Peyer's patch (tissue), 4 donors: ENCODE measurements at places on chromosomes 3 and 15. TPM values are rescaled to one million over a fixed set of nuclear protein-coding genes. Genes with fewer than 3 reads are reported as not detected.

The CEP19 gene
- 0.67 TPM for total RNA-seq

- H3K4me1 ChIP-seq = no peaks in the 10 kb centered on the region
- no peak for DNase-seq
- H3K27ac ChIP-seq = no peak overlapping the region
Measured at GRCh38 chr3:60742606-60743145, 508.6 kb downstream of the FHIT start.

The CRYGS gene
- total RNA-seq = 4.1 TPM

- H3K27ac ChIP-seq = no peak overlapping the region
- DNase-seq = no peak
- no peaks in the 10 kb centered on the region for H3K4me1 ChIP-seq
- no peaks in the 10 kb centered on the region for H3K36me3 ChIP-seq
- no peak overlapping the region for H3K4me3 ChIP-seq
Measured at GRCh38 chr3:179687967-179688535, 35.2 kb downstream of the USP13 start.

- H3K4me3 ChIP-seq = no peak overlapping the region
- DNase-seq = peak; percentile 61
- no peak overlapping the region for H3K27ac ChIP-seq
- H3K36me3 ChIP-seq = peaks cover 11% of the 10 kb centered on the region
- peaks cover 7% of the 10 kb centered on the region for H3K4me1 ChIP-seq
- H3K27me3 ChIP-seq = no peaks in the 10 kb centered on the region
Measured at GRCh38 chr3:66372681-66373350, 128.0 kb downstream of the LRIG1 start.

DNA sequence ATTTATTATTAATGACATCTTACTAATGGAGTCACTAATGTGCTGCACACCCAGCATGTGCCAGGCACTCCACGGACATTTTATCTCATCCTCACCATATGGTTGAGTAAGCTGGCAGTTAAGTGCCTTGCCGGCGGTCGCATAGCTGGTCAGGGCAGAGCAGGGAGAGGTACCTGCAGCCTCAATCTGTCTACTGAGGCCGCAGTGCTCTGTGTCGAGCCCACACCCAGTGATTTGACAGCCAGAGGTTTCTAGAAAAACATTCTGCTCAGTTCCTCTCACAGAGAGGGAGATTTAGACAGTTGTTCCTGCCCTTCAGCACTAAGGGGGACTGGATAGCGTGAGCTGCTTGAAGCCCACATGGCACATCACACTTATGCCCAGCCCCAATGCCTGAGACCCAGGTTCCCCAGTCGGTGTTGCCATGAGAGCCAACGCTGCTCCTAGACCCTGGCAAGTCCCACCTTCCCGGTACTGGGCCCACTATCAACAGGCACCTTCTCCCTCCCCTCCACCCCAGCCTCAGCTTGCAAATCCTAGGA lies 2.6 kb downstream of the LIPC start:
- H3K36me3 ChIP-seq = no peaks in the 10 kb centered on the region
- H3K27me3 ChIP-seq = no peaks in the 10 kb centered on the region
- DNase-seq = no peak

The CKMT1B gene
- total RNA-seq = 74.3 TPM

DNA sequence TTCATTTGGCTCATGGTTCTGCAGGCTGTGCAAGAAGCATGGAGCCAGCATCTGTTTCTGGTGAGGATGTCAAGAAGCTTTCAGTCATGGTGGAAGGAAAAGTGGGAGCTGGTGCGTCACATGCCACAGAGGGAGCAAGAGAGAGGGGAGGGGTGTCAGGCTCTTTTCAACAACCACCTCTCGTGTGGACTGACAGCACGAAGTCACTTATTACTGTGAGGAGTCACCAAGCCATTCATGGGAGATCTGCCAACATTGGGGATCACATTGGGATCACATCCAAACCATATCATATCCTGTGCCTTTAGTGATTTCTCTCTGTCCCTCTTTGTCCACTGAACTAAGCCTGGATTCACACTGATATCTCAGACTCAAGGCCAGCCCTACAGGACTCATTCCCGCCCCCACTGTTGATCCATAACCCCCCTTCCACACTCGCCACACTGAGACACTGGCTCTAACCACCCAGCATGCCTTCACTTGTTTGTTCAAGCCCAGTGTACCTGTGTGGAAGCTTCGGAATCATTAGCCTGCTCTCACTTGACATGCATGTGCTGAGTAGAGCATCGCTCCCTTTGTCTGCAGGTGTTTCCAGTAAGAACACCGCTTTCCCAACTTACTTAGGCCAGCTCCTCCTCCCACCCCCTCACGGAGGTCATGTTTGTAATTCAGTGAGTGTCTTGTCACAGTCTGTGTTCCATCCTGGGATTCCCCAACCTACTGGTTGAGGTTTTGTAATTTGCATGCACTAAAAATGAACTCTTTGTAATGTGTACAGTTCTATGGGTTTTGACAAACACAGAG lies 132.2 kb downstream of the KLF13 start:
- H3K4me3 ChIP-seq = no peak overlapping the region
- no peaks in the 10 kb centered on the region for H3K36me3 ChIP-seq
- H3K4me1 ChIP-seq = peaks cover 4% of the 10 kb centered on the region
- no peaks in the 10 kb centered on the region for H3K27me3 ChIP-seq
- H3K27ac ChIP-seq = no peak overlapping the region

DNA sequence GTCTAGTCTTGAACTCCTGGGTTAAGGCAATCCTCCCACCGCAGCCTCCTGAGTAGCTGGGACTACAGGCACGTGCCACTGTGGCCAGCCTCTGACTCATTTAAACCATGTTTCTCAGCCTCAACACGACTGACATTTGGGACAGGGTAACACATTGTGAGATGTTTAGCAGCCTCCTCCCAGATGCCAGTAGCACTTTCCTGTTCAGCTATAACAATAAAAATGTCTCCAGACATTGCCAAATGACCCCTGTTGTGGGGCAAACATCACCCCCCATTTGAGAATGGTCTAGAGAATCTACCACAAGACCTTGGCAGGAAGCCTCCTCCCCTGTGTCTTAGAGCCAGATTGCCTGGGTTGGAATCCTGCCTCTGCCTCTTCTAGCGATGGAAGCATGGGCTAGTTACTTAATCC lies 8.4 kb downstream of the TMEM40 start:
- no peak overlapping the region for H3K27ac ChIP-seq
- no peaks in the 10 kb centered on the region for H3K36me3 ChIP-seq
- no peaks in the 10 kb centered on the region for H3K27me3 ChIP-seq

- no peak overlapping the region for H3K27ac ChIP-seq
- no peak for DNase-seq
- no peaks in the 10 kb centered on the region for H3K4me1 ChIP-seq
- no peaks in the 10 kb centered on the region for H3K27me3 ChIP-seq
- H3K36me3 ChIP-seq = no peaks in the 10 kb centered on the region
Measured at GRCh38 chr3:143200001-143200924, 80.7 kb downstream of the CHST2 start.

The SLC12A8 gene
- 26.5 TPM for total RNA-seq

- no peaks in the 10 kb centered on the region for H3K36me3 ChIP-seq
- H3K4me1 ChIP-seq = no peaks in the 10 kb centered on the region
- no peak for DNase-seq
- H3K27me3 ChIP-seq = no peaks in the 10 kb centered on the region
Measured at GRCh38 chr3:127351321-127351720, 63.5 kb upstream of the PRR20G start.

The IL17RB gene
- 18.2 TPM for total RNA-seq

DNA sequence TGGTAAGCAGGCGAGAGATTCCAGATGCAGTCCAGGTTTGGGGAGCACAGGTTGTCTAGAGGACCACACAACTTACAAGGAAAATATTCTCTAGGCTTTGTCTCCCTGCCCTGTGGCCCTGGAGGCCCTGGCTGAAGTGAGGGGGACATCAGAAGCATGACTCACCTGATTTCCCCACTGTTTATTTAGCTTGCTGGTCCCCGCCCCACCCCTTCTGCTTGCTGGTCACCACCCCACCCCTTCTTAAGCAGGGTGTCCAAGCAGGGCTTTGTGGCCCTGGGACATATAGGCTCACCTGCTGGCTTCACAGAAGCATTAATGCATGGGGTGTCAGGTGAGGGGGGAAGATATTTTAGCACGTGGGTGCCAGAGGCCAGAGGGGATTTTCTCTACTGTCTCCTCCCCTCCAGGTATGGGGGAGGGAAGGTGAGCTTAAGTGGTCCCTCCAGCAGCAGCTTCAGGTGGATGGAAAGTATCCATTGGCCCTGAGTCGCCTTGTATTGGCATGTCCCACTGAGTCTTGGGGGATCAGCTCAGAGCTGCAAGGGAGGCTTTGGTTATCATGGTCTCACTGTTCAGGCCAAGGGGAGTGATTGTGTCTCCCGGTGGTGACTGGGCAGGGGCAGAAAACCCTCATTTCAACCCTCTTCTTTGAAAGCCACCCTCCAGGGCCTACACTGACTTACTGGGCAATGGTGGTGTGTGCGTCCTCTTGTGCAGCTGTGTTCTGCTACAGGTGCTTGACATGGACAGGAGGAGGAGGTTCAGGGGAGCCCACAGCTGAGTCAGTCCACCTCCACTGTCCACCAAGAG lies 49.8 kb downstream of the GASK1A start:
- no peaks in the 10 kb centered on the region for H3K27me3 ChIP-seq
- no peak overlapping the region for H3K27ac ChIP-seq
- no peak for DNase-seq
- H3K4me1 ChIP-seq = no peaks in the 10 kb centered on the region

The CRBN gene
- total RNA-seq = 70.1 TPM

DNA sequence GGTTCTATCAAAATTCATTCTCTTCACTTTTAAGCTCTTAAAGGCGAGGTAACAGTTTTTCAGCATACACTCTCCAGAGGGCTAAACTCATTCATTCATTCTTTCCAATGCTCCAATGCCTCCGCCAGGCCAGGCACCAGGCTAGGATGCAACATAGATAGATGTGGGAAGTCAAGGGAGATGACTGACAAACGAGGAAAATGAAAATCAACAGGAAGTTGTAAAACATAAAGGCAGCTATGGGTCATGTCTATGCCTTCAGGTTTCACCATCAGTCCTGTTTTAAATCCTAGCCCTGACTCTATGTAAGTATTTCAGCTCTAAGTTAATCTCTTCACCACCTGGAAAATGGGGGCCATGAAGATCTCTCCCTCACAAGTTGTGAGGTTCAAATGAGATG lies 797.9 kb downstream of the FHIT start:
- no peak overlapping the region for H3K4me3 ChIP-seq
- no peaks in the 10 kb centered on the region for H3K4me1 ChIP-seq
- no peak overlapping the region for H3K27ac ChIP-seq
- H3K36me3 ChIP-seq = no peaks in the 10 kb centered on the region
- no peak for DNase-seq

The SSR3 gene
- 78.4 TPM for total RNA-seq

DNA sequence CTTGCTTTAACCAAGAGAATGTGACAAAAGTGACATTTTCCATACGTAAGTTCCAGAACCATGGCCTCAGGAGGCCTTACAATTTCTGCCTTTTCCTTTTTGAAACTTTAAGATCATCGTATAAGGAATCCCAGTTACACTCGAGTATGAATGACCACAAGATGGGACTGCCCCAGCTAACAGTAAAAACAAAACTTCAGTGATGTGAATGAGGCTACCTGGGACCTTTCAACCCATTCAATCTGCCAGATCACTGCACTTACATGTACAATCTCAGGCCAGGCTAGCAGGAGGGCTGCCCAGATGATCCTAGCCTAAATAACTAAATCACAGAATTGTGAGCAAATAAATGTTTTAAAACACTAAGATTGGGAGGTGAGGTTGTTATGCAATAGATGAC lies 328.8 kb downstream of the CNTN6 start:
- no peaks in the 10 kb centered on the region for H3K4me1 ChIP-seq
- DNase-seq = no peak
- H3K4me3 ChIP-seq = no peak overlapping the region
- H3K27ac ChIP-seq = no peak overlapping the region
- H3K27me3 ChIP-seq = no peaks in the 10 kb centered on the region
- no peaks in the 10 kb centered on the region for H3K36me3 ChIP-seq

- H3K36me3 ChIP-seq = no peaks in the 10 kb centered on the region
- DNase-seq = no peak
- H3K27me3 ChIP-seq = no peaks in the 10 kb centered on the region
- no peak overlapping the region for H3K27ac ChIP-seq
- no peaks in the 10 kb centered on the region for H3K4me1 ChIP-seq
Measured at GRCh38 chr3:126758882-126759281, 54.8 kb downstream of the CHCHD6 start.

- DNase-seq = no peak
- no peak overlapping the region for H3K27ac ChIP-seq
- H3K4me1 ChIP-seq = no peaks in the 10 kb centered on the region
- H3K27me3 ChIP-seq = no peaks in the 10 kb centered on the region
- H3K36me3 ChIP-seq = no peaks in the 10 kb centered on the region
Measured at GRCh38 chr3:29335438-29335837, 54.6 kb downstream of the RBMS3 start.

GRCh38 chr3:141646760-141647561 lies 91.1 kb upstream of the RNF7 start:
- peak; percentile 61 for DNase-seq
- no peaks in the 10 kb centered on the region for H3K4me1 ChIP-seq
- H3K27ac ChIP-seq = no peak overlapping the region
- H3K36me3 ChIP-seq = no peaks in the 10 kb centered on the region

- H3K4me3 ChIP-seq = no peak overlapping the region
- DNase-seq = no peak
- no peak overlapping the region for H3K27ac ChIP-seq
- no peaks in the 10 kb centered on the region for H3K4me1 ChIP-seq
- H3K36me3 ChIP-seq = no peaks in the 10 kb centered on the region
Measured at GRCh38 chr3:126156468-126156867, 23.9 kb downstream of the ALDH1L1 start.

The NMNAT3 gene
- total RNA-seq = 5.6 TPM

The HES1 gene
- total RNA-seq = 32.2 TPM

GRCh38 chr15:57235873-57236272 lies 140.4 kb upstream of the CGNL1 start:
- H3K4me3 ChIP-seq = no peak overlapping the region
- H3K27me3 ChIP-seq = no peaks in the 10 kb centered on the region
- peaks cover 9% of the 10 kb centered on the region for H3K36me3 ChIP-seq
- no peak for DNase-seq

DNA sequence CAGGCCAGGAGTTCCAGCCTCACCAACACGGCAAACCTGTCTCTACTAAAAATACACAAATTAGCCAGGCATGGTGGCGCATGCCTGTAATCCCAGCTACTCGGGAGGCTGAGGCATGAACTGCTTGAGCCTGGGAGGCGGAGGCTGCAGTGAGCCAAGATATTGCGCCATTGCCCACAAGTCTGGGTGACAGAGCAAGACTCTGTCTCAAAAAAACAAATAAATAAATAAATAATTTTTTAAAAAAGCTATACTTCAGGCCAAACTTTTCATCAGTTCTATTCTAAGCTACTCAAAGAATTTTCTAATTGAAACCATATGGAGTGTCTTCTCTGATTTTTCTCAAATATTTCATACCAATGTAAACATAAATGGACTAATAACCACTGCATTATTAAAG lies 43.5 kb downstream of the PHC3 start:
- DNase-seq = no peak
- H3K4me3 ChIP-seq = no peak overlapping the region
- peaks cover 32% of the 10 kb centered on the region for H3K36me3 ChIP-seq
- H3K27ac ChIP-seq = no peak overlapping the region

GRCh38 chr3:128390867-128391266 lies 75.8 kb downstream of the DNAJB8 start:
- H3K27me3 ChIP-seq = no peaks in the 10 kb centered on the region
- no peak overlapping the region for H3K4me3 ChIP-seq
- no peak overlapping the region for H3K27ac ChIP-seq

The ACVR2B gene
- total RNA-seq = 6.6 TPM

The DENND4A gene
- 70.1 TPM for total RNA-seq
